Kidney glomerular epithelial cell (primary cell): ENCODE measurements at places on chromosomes 13 and 19.

GRCh38 chr19:30447553-30447870, 75.3 kb downstream of the ZNF536 start:
- DNase-seq: no peak

DNA sequence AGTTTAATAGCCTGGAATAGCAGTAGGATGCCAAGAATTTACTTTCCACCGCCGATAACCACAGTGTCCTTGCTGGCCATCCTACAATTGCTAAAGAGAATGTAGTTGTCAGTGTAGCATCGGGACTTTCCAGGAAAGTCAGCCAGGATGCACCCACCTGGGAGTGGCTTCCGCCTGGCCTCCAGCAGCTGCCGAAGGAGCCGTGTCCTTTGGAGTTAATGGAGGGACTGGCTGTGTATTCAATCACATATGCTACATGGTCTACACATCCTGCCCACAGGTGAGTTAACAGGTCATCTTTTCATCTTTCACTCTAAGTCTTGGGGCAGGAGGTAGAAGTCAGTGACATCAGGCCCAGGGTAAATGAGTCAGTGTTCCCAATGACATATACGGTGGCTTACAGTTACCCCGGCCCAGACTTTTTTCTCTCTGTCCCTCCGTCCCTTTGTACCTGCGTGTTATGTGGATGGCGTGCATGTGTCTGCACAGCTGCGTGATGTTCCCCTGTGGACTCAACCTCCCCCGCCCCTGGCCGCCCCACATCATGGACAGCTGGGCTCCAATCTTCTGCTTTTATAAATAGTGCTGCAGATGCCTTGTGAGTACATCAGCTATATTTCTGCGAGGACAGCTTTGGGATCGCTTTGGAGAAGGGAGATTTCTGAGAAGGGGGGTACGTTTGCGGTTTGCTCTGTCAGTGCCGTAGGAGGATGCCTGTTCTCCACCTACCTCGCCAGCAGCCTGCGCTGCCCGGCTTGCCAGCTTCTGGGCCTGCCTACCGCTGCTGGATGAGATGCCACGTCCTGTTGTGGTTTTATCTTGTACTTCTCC, 63.1 kb downstream of the ATP11A start:
- no peak for DNase-seq

- DNase-seq: no peak
Observed at GRCh38 chr13:92473765-92474475, 752.7 kb upstream of the GPC6 start.

GRCh38 chr19:54673222-54673621, 10.4 kb downstream of the LILRB4 start:
- DNase-seq: no peak

- DNase-seq: no peak
Observed at GRCh38 chr13:33278913-33279312, 6.6 kb downstream of the STARD13 start.

GRCh38 chr19:18168673-18169381, 4.8 kb upstream of the IFI30 start:
- no peak for DNase-seq

DNA sequence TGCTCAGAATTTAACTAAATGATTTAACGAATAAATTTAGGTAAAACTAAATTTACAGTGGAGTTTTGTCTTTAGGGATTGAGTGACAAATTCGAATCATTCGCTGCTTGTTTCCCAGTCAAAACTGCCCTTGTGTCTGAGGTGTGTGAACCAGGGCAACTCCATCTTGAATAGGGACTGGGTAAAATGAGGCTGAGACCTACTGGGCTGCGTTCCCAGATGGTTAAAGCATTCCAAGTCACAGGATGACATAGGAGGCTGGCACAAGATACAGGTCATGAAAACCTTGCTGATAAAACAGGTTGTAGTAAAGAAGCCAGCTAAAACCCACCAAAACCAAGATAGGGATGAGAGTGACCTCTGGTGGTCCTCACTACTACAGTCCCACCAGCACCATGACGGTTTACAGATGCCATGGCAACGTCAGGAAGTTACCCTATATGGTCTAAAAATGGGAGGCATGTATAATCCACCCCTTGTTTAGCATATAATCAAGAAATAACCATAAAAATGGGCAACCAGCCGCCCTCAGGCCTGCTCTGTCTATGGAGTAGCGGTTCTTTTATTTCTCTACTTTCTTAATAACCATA, 10.2 kb upstream of the ANKRD10 start:
- DNase-seq: no peak

GRCh38 chr13:37211487-37211886, 106.0 kb upstream of the CSNK1A1L start:
- no peak for DNase-seq

DNA sequence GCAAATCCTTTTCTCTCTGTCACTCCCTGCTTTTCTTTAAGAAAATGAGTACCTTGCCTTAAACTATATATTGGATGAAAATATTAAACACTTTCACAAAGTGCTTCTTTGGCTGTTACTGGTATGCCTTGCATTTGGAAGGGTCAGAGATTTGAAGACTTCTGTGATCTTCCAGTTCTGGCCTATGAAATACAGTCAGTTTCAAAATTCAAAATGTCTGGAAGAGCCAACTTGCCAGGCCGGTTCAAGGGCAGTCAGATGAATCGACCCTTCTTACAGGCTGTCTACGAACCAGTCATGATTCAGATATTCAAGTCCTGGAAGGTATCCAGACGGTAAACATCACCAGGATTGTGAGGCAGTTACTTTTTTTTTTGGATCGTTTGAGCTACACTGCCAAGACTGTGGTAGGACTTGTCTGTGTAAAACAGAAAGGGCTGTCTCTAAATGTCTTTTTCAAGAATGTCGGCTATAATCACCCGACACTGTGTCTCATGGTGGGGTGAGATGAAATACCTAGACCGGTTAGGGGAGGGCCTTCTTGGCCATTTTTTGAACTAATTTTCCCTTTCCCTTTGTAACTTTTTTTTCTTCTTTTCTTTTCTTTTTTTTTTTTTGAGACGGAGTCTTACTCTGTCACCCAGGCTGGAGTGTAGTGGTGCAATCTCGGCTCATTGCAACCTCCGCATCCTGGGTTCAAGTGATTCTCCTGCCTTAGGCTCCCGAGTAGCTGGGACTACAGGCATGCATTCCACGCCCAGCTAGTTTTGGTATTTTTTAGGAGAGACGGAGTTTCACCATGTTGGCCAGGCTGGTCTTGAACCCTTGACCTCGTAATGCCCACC, 11.2 kb downstream of the ACTN4 start:
- DNase-seq: peak; percentile 97

- DNase-seq: no peak
Observed at GRCh38 chr19:47720669-47721422, 7.6 kb downstream of the EHD2 start.

DNA sequence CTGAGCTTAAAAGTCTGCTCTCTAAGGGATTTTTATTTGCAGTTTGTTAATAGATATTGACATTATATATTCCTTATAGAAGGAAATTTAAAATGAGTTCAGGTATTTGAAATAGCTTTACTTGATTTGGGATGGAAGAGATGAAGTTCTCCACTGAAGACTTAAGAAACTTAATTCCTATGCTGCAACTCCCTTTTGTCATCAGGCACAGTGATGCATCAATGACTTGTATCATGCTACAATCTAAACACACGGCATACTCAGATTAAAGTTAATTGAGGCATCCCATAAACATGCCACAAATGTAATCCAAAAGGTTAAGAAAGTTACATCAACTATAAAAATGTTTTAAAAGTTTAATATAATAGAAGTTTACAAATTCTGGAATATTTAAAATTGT, 109.0 kb downstream of the STARD13 start:
- no peak for DNase-seq

DNA sequence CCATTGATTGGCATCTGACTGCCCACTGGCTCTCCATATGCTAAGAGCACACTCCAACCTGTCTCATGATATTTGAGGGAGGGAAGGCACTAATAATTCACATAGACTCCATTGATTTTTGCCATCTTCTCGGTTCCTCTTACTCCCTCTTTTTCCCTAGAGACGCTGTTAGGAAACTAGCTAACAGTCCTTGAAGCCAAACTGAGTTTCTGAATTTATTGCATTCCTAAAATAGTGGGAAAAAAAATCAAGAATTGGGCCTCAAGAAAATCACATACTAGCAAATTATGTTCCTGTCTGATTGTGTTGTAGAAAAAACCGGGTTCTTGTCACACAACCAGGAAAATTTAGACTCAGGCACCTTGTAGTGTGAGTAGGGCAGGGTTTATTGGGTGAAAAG, 86.4 kb upstream of the SLC7A1 start:
- DNase-seq: no peak

DNA sequence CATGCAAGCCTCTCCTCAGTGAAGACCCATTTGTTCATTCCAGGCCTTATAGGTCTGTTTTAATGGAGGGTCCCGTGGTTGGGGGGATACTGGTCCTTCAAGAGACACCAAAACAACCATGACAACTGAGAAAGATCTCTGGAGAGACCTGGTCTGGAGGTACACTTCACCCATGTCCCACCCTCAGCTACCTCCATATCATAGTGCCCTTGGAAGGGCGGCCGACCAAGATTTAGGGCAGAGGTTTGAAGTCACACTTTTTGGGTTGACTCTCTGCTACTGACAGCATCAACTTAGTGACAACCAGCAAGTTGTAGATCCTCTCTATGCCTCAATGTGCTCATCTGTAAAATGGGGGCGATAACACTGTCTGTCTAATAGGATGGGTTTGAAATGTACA, 177.3 kb downstream of the TSHZ3 start:
- no peak for DNase-seq

GRCh38 chr13:41648314-41648935, 191.1 kb downstream of the RGCC start:
- peak; percentile 58 for DNase-seq

DNA sequence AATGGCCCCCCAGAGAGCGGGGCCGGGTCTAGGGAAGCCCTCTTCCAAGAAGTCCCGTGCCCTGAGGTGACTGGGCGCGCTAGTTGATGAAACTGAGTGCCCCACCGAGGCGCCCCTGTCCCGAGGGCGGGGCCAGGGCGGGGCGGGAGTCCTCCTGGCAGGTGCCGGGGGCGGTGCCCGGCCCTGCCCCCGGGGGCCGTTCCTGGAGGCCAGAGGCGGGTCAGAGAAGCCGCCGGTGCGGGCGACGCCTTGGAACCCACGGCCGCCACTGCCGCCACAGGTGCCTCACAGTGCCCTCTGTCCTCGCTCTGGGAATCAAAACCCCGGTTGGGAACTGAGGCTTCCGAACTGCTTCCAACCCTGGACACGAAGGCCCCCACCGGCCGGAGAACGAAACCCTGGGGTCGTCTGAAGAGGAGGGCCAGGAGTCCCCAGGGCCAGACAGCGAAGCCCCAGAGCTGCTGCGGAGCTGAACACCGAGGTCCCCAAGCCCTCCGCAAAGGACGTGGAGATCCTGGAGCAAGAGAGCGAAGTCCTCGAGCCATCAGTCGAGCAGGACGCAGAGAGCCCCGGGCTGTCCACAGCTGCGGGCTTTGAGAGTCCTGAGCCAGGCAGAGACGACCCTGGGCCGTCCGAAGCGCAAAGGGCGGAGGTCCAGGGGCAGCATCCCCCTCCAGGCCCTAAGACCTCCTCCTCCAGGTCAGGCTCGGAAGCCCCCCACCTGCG, at the start of gene MISP3:
TSS of gene MISP3 (plus strand) at position 252 of the 726 bp plus-strand sequence. CDS start 524 bp downstream, outside the sequence.
- no peak for DNase-seq

GRCh38 chr19:39953915-39954314, 17.1 kb upstream of the PSMC4 start:
- no peak for DNase-seq

DNA sequence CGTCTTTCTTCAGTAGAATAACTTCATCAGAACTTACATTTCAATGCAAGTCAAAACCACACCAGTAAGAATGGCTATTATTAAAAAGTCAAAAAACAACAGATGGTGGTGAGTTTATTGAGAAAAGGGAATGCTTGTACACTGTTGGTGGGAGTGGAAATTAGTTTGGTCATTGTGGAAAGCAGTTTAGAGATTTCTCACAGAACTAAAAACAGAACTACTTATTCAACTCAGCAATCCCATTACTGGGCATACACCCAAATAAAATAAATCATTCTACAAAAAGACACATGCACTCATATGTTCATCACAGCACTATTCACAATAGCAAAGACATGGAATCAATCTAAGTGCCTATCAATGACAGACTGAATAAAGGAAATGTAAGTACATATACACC, 231.2 kb downstream of the NHLRC3 start:
- no peak for DNase-seq

GRCh38 chr13:41409611-41410010, 47.7 kb upstream of the RGCC start:
- no peak for DNase-seq

DNA sequence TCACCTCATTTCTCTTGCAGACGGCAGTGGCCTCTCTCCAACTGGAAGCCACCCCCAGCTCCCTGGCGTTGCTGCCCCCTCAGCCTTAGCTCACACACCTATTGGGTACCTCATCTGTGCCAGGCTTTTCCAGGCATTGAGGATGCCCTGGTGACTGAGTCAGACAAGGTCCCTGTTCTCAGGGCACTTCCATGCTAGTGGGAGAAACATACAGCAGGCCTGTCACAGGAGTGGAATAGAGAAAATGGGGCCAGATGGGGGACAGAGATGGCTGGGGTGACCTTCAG, 33.9 kb downstream of the CAPN12 start:
- no peak for DNase-seq

- DNase-seq: no peak
Observed at GRCh38 chr13:87080100-87080779, 590.9 kb upstream of the SLITRK5 start.

- no peak for DNase-seq
Observed at GRCh38 chr13:93673885-93674284, 447.3 kb downstream of the GPC6 start.

DNA sequence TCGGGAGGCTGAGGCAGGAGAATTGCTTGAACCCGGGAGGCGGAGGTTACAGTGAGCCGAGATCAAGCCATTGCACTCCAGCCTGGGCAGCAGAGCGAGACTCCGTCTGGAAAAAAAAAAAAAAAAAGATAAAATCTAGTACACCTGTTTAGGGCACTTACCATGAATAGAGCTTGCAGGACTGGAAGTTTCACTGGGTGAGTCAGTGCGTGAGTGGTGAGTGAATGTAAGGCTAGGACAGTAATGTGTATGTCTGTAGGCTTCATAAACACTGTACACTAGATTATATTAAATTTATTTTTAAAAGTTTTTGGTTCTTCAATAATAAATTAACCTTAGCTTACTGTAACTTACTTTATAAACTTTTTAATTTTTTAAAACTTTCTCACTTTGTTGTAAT, 22.9 kb downstream of the PPP5C start:
- DNase-seq: no peak

GRCh38 chr13:49265822-49266221, 18.1 kb downstream of the CDADC1 start:
- DNase-seq: no peak

DNA sequence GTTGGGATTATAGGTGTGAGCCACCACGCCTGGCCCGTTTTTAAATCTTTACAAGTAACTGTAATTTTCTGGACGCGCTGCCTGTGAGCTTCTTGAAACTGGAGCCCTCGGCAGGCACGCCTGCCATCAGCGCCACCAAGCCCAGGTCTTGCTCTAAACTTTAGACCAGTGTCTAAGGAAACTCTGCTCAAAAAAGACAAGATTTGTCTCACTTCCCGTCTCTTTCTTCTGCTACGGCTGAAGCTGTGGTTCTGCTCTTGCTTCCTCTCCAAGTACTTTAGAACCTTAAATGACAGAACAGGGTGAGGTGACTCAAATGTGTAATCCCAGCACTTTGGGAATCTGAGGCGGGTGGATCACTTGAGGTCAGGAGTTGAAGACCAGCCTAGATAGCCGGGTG, 24.9 kb downstream of the RCN3 start:
- DNase-seq: no peak
